Activated T-cell treated with anti-CD3 and anti-CD28 coated beads, Interleukin-2, amount 50 U/mL, for 72 hours (primary cell): ENCODE measurements at places on chromosomes 3 and 15.

- no peak for DNase-seq
These were observed 9.2 kb downstream of the SNAP23 start for GRCh38 chr15:42504631-42505030.

DNA sequence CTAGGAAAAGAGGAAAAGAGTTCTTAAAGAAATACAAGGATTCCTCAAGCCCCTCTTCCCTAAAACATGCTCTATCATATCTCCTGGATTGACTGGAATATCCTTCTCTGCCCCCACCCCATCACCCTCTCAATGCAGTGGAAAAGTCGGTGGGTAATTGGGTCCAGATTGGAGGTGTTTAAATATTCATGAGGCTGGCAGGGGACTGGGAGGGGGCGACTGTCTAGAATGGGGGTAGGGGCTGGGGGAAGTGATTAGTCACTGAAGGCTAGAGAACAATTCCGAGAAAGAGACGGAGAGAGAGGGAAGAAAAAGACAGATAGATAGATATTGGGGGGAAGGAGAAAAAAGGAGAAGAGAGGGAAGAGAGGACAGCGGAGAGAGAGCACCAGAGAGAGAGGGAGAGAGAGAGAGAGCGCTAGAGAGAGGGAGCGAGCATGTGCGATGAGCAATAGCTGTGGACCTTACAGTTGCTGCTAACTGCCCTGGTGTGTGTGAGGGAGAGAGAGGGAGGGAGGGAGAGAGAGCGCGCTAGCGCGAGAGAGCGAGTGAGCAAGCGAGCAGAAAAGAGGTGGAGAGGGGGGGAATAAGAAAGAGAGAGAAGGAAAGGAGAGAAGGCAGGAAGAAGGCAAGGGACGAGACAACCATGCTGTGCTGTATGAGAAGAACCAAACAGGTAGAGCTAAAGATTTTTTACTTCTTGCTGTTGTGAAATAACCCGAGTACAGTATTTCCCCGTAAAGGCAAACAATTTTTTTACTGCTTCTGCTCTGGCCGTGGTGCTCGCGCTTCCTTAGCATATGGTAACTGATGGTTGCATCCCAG is at the start of gene GAP43:
TSS of gene GAP43 (plus strand) at position 467 of the 825 bp plus-strand sequence. CDS start at position 647, 180 bp downstream.
- peak; percentile 20 for DNase-seq

DNA sequence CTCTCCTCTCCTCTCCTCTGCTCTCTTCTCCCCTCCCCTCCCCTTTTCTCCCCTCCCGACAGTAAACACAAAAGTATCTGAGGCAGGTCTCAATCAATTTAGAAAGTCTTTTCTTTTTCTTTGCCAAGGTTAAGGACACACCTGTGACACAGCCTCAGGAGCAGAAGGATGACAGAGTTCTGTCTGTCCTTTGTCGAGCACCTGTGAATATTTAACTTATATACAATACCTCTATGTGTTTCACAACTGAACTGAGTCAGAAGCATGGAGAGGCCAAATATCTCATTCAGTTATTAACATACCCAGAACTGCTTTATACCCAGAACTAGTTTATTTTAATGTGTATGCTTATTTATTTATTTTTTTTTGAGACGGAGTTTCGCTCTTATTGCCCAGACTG is 81.1 kb upstream of the ROBO1 start:
- no peak for DNase-seq

DNA sequence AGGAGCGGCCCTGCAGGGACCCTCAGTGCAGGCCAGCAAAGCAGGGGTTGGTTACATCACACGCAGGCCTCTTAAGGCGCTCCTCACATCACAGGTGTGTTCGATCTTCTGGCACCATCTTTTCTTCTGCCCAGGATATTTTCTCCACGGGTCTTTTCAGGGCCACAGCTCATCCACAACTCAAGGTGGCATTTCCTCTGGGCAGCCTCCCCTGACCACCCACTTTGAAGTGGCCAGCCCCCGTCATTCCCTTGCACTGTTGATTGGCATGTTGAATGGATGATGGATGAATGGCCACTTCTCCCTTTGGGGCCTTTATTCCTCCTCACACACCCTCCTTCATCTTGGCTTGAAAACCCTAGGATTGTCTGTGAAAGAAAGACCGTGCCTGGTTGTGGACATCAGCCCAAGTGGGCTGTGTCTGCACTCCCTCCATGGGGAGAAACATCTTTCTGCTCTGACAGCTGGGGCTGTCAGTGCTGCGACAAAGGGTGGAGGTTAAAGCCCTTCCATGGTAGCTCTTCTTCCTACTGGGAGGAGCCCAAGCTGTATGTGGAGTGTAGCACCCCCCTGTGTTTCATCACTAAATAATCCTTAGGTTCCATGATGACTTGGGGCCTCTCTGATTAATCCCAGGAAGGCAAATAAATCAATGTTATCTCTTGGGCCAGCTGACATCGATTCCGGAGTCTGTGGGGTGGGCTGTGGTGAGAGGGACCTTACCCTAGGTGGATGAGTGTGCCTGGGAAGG is 102.5 kb downstream of the EPHB1 start:
- DNase-seq: no peak

DNA sequence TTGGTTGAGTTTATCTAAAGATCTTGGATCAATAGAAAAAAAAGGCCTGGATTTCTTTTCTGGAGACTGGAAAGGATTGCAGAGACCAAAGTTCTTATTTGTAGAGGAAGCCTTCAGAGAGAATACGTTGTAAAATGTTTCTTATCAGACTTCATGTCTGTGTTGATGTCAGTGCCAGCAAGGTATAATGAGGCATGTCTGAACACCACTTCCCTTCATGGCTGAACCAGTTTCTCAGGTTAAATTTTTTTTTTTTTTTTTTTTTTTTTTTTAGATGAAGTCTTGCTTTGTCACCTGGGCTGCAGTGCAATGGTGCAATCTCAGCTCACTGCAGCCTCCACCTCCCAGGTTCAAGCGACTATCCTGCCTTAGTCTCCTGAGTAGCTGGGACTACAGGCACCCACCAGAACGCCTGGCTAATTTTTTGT is 17.8 kb upstream of the ZNF774 start:
- DNase-seq: no peak

DNA sequence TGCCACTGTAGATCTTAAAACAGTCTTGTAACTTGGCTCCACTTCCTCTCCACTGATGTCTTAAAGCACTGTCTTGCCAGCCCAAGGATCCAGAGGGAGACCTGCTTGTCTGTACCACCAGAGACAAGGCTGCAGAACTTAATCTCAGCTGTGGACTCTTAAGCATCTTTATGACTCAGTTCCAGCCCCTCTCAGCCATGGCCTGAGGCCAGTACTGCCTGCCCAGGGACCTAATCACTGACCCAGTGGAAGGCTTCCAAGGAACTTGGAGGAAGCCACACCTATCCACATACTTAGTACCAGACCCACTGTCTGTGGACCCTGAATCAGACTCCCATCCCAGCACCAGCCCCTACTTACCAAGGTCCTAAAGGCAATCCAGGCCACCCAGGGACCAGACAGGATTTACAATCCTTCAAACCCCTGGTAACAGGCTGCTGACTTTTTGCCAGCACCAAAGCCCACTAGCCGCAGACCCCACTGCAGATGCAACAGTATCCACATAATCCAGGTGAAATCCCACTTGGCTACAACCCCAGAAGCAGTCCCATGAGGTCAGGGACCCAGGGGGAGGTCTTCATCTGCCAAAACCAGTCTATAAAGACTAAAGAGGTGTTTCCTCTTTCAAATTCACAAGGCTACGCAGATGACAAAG is 41.9 kb upstream of the PRR20G start:
- DNase-seq: no peak

DNA sequence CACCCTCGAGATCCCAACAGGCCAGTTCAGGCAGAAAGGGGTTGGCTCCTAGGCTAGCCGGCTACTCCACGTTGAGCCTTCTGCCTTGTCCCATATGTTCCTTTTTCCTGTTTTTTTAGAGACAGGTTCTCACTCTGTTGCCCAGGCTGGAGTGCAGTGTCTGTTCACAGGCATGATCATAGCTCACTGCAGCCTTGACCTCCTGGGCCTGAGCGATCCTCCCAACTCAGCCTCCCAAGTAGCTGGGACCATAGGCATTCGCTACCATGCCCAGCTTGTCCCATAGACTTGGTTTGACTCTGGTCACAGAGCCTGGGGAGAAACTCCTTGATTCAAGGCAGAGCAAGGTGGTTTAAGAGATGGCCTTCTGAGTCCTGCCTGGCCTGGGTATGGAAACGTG is 32.3 kb downstream of the ZNF710 start:
- DNase-seq: no peak

GRCh38 chr15:41806291-41807181 is 21.4 kb upstream of the JMJD7 start:
- DNase-seq: no peak
